Iris pigment epithelial cell (primary cell): ENCODE measurements at places on chromosomes 5 and 9.
A peak's percentile ranks its signal among the peaks of the same experiment; 100 is the strongest.

DNA sequence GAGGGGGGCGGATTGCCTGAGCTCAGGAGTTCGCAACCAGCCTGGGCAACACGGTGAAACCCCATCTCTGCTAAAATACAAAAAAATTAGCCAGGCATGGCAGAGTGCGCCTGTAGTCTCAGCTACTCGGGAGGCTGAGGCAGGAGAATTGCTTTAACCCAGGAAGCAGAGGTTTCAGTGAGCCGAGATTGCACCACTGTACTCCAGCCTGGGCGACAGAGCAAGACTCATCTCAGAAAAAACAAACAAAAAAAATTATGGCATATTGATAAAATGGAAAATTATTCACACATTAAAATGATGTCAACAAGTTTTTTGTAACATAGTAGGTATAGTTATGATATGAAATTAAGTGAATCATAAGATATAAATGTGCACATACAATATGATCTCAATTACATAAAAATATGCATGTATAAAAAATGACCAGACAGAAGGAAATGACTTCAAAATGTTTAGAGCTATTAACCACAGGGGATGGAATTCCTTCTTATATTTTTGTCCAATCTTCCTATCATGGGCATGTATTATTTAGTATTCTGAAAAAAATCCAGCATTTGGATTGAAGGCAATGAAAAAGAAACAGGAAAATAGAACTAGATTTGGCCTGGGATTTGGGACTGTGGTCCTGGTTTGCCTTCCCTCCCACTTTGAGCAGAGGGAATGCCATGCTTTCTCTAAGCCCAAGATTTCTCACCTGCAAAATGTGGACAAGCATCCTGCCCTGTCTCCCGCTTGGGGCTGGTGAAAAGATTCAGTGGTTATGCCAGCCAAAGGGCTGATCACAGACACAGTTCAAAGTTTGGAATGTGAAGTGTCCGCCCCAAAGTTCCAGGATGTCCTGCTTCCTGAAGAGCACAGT lies 19.5 kb downstream of the SPAAR start:
- no peak for DNase-seq

- no peak for DNase-seq
Measured at GRCh38 chr9:136307215-136307750, 3.4 kb upstream of the CCDC187 start.

- DNase-seq, result no peak
Measured at GRCh38 chr9:31587146-31587545, 797.3 kb upstream of the ACO1 start.

DNA sequence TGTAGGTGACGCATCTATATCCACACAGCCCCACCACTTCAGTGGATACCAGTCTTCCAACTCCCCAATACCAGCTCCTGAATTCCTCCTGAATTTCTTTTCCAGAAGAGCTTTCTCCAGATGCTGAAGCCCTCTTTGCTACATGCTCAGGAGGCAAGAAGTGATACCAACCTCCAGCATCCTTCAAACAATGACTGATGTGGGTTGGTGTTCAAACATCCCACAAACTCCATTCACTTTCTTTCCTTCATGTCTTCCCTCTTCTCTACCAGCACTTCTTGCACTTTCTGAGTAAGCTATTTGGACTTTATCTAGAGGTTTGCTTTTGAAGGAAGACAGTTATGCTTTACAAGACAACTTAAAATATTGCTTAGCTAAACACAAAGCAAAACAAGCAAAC lies 179.9 kb upstream of the RORB start:
- DNase-seq, result no peak

DNA sequence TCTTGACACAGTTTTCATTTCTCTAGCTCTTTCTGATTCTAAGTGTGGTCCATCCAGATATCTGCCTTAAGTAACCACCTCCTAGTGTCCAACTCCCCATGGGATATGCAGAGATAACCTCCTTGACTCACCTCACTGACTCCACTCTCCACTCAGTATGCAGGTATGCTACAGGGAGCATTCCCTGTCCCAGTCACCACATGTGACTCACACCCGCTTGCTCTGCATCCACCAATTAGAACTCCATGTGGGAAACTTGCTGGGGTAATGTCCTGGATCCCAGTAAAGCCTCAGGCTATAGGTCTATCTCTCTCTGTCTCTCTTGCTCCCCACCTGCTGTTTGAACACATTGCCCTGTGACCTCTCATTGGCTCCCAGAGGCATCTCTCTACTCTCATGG lies 563.9 kb downstream of the HTR1A start:
- DNase-seq, result peak; percentile 1

DNA sequence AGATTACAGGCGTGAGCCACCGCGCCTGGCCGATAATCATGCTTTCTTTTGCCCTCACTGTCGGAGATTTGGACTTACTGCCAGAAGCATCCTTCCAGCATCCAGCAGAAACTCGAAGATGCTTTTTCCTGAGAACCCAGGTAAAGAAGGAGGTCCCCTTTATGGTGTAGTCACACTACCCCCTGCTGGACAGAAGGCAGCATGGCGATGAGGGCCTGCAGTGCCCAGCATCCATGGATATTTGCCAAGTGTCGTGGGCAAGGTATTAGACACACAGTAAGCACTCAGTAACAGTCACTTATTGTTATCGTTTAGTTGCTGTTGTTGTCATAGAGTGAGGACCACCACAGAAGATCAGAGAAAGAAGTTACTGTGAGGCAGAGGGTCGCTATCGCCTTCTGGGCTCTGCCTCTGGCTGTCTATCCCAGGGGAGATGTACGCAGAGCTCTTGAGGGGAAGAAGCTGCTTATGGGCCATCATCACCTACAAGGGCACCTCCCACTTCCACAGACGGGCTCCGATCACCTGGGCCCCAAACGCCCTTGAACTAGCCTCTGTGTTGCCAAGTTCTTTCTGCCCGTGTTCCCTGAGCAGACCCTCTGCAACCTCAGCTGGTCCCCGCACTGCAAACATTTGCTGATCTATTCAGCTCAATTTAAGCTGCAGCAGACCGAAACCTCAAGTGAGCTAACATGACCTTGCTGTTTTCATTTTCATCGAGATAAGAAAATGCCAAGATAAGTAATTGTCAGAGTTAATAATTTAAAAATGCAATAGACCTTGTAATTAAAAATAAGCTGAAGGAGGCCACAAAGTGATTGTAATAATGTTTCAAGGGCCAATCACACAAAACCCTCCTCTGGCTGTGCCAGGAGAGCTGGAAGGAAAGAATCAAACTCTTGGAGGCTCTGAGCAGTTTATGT lies 23.9 kb downstream of the C5orf15 start:
- peak; percentile 47 for DNase-seq

DNA sequence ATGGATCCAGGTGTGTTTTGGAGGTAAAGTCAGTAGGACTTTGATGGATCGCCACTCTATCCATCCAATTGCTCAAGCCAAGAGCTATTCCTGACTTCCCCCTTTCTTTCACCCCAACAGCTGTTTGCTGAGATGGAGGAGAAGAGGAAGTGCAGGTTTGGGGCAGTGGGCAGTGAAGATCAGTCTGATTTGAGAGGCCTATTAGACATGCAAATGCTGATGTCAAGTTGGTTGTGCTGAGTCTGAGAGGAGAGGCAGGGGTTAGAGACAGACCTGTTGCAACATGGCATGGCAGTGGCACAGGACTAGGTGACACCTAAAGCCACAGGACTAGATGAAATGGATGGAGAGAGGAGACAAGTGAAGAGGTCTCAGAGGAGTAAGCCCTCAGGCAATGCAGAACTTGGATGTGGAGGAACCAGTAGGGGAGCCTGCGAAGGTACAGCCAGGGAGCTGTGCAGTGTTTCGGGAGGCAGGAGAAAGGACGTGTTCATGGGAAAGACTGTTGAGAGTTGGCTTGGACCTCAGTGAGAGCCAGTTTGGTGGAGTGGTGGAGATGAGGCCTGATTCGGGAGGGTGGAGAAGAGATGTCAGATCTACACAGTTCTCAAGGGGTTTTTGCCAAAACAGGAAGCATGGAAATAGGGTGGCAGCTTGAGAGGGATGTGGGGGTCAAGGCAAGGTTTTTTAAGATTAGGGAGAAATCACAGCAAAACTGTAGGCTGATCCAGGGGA lies 175.0 kb downstream of the MACROH2A1 start:
- no peak for DNase-seq
